ENCODE measurements at places on chromosomes 12 and 14.

GRCh38 chr14:66628636-66629035 lies 120.7 kb downstream of the GPHN start:
- no peak for DNase-seq

- DNase-seq: no peak
Measured at GRCh38 chr14:60165547-60165876, 314 bp upstream of the DHRS7 start.

- no peak for DNase-seq
Measured at GRCh38 chr12:55428331-55429243, 2.5 kb downstream of the OR6C76 start.

DNA sequence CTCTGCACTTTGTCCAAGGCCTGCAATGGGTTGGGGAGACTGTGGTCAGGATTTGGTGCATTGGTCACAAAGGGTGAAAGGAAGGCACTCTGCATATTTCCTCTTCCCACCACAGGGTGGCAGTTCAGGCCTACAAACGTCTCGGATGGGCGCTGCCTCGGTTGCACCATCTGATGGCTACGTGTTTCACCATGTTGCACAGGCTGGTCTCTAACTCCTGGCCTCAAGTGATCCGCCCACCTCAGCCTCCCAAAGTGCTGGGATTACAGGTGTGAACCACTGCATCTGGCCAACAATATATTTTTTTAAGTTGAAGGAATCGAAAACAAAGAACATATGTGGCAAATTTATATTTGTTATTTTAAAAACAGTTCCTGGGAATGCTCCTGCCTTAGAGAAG lies 35.1 kb downstream of the TMBIM6 start:
- DNase-seq: peak; percentile 67

DNA sequence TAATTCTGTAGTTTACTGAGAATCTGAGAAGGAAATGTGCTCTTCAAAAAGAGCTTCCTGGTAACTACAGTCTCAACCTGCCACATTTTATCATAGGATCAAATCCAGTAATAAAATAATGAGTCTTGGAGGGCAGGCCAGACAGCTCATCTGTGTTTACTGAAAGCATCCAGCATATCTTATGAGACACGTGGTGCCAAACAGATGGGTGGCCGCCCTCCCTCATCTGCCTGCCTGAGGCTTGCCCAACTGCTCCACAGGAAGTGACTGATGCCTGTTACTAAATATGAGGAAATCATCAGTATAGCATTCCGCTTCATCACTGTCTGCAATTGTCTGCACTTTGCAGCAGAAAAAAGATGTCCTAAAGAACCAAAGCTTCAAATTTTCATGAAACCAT lies 13.5 kb downstream of the DHRS7 start:
- peak; percentile 61 for DNase-seq

DNA sequence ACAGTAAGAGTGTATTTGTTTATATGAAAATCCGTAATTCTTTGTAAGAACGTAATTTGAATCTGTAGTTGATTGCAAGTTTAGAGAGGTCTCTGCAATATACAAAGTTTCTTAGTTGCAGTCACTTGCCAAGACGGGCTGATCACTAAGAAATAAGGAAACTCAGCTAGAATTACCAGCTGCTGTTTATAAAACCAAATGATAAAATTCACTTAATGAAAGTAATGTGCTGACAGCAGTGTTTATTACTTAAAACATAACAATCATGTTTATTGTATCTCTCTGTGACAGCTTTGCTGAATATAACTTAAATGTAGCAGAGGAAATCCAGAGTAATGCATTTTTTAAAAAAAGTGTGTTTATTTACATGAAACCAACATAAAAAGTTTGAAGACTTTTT lies 31.2 kb downstream of the SRGAP1 start:
- DNase-seq: no peak

DNA sequence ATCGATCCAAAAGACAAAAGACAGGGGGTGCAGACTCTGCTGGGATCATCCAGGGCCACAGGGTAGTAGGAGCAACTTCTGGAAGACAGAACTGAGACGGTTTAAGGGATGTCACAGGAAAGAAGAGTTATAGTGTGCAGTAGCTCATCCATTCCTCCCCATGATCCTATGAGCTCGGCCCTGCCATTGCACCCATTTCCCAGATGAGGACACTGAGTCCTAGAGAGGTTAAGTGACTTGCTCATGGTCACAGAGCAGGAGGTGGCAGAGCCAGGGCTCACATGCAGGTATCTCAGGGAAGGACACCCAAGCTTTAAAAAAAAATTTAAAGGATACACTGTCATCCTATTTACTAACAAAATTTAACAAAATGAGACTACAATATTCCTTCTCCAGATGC lies 86.1 kb upstream of the FZD10 start:
- DNase-seq: no peak

GRCh38 chr14:77271113-77271710 lies at the start of gene NGB:
NGB (minus strand) TSS chr14:77271206; CDS start chr14:77270937, 269 bp downstream.
- DNase-seq: no peak

GRCh38 chr14:102994689-102995088 lies 62.7 kb downstream of the CDC42BPB start:
- DNase-seq: no peak

DNA sequence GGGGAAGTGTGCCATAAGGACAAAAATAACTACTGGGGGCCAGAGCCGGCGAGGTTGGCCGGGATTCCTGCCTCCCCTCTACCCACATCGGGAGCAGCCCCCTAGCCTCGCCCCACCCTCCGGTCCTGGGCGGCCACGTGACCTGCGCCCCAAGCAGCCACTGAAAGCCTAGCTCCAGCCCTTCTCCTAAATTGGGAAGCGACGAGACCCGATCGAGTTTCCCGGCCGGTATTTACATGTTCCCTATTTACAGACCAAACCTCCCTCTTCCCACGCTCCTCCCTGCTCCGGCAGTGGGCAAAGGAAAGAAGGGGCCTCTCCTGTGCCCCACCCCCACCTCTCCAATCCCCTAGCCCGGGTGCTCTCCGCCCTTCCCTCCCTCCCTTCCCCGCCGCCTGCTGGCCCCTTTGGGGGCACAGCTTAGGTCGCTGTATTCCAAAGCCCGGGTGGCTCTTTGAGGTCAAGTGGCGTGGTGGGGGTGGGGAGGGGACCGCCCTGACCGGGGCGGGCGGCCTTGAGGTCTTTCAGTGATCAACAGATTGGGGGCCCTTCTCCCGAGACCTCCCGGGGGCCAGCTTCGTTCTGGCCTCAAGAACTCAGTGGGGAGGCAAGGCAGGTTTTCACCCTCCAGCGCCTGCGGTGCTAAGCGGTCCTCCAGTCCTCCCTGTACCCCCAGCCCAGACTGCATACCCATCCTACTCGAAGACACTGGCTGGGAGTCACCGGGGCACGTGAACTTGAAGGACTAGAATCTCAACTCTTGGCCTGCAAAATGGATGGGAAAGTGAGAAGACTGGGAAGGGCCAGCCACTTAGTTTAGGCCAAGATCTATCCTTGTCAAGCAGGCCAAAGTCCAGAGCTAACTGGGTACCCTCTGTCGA lies 6.3 kb upstream of the CTDSP2 start:
- no peak for DNase-seq

GRCh38 chr12:71790331-71790730 lies 35.7 kb downstream of the RAB21 start:
- DNase-seq: no peak

DNA sequence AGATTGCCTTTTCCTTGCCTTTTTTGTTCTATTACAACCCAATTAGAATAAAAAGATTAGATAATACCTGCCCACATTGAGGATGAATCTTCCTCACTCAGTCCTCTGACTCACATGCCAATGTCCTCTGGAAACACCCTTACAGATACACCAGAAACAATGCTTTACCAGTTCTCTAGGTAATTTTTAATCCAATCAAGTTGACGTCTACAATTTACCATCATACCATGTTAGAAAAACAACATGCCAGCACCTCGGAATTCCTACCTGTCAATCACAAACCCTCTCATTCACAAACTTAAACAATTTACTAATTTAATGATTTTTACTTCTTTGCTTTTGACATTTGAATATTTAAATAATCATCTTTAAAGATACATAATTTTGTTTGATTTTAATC lies 953.8 kb downstream of the TRHDE start:
- DNase-seq: no peak

DNA sequence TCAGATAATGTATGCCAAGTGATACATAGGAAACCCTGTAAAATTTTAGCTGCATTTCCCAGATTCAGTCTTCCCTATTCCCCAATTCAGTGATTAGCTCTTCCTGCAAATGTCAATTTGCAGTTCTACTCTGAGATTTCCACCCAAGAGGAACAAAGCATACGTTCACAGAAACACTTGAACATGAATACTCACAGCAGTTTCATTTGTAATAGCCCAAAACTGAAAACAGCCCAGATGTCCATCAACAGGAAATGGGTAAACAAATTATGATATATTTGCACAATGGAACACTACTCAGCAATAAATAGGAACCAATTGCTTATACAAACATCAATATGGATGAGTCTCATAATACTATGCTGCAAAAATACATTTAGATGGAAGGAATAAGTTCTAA lies 194.2 kb downstream of the GXYLT1 start:
- no peak for DNase-seq

- no peak for DNase-seq
Measured at GRCh38 chr12:62882140-62882539, 52.8 kb downstream of the PPM1H start.
